Activated CD4-positive, alpha-beta T cell treated with anti-CD3 and anti-CD28 coated beads, Interleukin-2, amount 10 ng/mL, durations not matched to agents 24 days and 14 days (primary cell): ENCODE measurements at places on chromosomes 4 and X. TPM values are rescaled to one million over a fixed set of nuclear protein-coding genes. Genes with fewer than 3 reads are reported as not detected.

CCDC120 gene
- total RNA-seq, result 4.4 and 4.5 TPM in 2 replicates

PNMA5 gene
- not detected in 2 replicates for total RNA-seq

NHSL2 gene
- total RNA-seq, result 0.07 and 0.19 TPM in 2 replicates

ZNF630 gene
- 0.19 and 0.33 TPM in 2 replicates for total RNA-seq

CYTL1 gene
- not detected in 2 replicates for total RNA-seq

BEX5 gene
- 0.71 and 0.98 TPM in 2 replicates for total RNA-seq

CHRDL1 gene
- not detected in 2 replicates for total RNA-seq

POU3F4 gene
- not detected in 2 replicates for total RNA-seq

PDCL2 gene
- total RNA-seq, result not detected in 2 replicates

MAP9 gene
- 6.1 and 6.9 TPM in 2 replicates for total RNA-seq

SSX4 gene
- not detected in 2 replicates for total RNA-seq

DNA sequence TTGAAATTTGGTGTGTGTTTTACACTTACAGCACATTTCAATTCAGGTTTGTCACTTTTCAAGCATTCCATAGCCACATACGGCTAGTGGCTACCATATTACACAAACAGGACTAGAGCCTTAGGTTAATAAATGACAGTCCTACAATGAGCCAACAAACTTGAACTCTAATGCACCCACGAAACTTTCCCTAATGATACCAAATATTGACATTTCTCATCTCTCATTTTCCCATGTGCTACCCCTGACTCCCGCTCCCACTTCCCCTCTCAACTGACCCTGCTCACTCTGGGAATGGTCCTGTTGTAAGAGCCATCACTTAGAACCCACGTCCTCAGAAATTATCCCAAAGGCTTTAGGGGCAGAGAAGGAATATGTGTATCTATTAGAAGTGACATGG, 4.9 kb upstream of the TLR10 start:
- no peak for DNase-seq

DNA sequence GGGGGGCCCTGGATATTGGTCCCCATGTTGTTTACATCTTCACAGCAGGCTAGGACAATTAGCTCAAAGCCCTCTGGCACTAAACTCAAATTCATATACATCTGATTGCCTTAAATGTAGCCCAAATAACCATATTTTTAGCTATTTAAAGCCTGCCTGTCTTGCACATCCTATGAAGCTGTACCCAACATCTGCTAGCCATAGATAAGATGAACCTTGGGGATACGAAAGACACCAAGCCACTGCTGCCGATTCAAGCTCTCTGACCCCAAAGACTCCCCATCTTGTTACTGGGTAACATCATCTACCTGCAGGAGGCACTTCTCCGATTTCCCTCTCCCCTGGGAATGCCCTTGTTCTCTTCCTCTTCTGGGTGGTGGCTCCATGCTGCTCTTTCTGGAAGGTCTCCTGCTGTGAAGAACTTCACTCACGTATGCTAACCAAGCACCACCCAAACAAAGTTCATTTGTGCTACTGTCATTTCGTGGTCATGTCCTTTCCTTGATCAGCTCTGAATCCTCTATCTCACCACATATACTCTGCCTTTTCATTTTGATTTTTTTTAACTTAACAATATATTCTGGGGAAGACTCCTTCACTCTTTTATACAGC, 107.7 kb upstream of the ATXN3L start:
- DNase-seq, result no peak

DNA sequence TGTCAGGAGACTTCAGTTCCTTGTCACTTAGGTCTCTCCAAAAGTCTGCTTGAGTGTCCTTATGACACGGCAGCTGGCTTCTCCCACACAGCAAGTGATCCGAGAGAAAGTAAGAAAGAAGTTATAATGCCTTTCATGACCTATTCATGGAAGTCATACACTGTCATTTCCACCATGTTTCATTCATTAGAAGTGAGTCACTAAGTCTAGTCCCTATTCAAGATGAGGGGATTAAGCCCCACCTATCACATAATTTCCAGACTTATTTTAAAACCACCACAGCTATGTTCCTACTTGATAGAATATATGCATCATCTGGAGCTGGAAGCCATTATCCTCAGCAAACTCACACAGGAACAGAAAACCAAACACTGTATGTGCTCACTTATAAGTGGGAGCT, 25.2 kb upstream of the COL25A1 start:
- DNase-seq, result no peak

DNA sequence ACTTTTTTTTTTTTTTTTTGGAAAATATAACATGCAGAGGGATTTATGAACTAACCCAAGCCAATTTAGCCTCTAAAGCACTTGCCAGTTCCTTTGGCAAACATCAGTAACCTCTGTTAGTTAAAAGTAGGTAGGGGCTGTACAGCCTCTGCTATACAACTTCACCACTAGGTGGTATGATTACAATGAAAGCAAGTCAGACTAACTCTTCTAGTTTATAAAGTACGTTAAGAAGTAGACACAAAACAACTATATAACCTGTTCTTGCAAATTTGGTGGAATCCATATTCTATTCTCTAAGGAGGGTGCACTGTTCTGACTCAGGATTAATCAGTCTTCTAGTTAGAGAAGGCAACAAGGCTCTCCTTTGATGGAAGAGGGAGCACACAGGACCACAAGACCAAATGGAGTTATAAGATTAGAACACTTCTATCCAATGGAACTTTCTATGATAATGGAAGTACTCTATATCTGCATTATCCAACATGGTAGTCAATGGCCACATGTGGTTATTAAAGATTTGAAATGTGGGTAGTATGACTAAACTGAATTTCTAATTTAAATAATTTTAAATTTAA, 12.8 kb downstream of the AIMP1 start:
- DNase-seq, result peak; percentile 63

- no peak for DNase-seq
Observed at GRCh38 chr4:137640156-137640837, 108.0 kb upstream of the PCDH18 start.

DNA sequence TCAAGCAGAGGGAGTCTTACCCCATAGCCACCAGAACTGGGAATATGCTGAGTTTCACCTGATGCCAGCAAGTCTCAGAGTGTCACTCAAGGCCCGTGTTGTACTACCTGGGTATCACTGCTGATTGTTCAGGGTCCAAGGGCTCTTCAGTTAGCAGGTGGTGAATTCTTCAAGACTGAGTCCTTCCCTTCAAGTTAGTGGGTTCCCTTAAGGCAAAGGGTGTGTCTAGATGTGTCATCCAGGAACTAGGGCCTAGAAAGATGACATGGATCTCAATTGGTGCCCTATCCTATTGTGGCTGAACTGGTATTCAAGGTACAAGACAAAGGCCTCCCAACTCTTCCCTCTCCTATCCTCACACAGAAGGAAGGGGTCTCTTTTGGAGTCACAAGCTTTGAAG, 159.9 kb upstream of the DIPK2B start:
- DNase-seq, result no peak

DNA sequence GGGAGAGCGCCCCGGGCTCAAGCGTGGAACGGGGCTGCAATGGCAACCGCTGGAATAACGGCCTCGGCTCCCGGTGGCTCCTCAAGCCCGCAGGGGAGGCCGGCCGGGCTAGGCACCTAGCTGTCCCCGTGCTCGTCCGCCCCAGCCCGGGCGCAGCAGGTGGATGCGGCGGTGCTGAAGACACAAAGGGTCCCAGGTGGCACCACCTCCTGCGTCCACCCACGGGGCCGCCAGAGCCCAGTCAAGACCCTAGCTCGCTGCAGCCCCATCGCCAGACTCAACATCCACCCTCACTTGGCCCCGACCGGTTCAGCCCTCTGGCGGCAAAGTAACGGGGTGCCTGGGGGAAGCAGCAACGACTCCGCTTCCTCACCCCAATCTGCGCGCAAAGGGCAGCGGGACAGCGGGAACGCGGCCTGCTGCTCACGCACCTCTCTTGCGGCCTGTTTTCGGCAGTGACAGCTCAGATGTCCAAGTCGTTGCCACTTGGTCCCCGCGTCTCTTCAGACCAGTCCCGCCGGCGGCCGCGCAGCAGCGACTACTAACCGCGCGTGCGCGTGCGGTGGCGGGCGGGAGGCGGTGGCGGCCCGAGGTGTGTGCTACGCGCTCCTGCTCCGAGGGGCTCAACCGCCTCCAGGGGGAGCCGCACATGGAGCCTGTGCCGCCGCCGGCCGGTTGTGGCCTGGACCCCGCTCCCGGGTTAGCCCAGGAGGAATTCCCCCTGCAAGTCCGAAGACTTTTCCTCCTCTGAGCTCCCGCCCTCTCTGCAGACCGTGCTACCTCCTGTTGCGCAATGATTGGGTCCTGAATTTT, at the start of gene CLGN:
CLGN (minus strand) TSS at position 543 of the 813 bp plus-strand sequence. CDS start 14,570 bp downstream, outside the sequence.
- peak; percentile 82 for DNase-seq

GRCh38 chrX:20143111-20143510, 1.5 kb upstream of the EIF1AX start:
- no peak for DNase-seq

DNA sequence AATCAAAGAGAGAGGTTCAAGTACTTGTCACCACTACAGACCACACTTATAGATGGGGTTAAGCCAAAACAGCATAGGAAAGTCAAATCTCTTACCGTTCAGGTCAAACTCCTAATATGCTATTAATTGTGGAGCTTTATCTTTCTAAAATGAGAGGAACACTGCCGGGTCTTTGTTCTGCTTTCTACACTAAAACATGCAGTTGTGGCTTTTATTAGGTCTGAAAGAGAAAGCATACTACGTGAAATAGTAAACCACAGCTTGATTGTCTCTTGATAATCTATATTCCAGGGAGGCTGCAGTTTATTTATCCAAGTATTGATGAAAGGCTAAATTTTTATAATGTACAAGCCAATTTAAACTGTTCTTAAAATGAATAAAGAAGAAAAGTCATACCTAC, 12.3 kb upstream of the INPP4B start:
- DNase-seq, result no peak

DNA sequence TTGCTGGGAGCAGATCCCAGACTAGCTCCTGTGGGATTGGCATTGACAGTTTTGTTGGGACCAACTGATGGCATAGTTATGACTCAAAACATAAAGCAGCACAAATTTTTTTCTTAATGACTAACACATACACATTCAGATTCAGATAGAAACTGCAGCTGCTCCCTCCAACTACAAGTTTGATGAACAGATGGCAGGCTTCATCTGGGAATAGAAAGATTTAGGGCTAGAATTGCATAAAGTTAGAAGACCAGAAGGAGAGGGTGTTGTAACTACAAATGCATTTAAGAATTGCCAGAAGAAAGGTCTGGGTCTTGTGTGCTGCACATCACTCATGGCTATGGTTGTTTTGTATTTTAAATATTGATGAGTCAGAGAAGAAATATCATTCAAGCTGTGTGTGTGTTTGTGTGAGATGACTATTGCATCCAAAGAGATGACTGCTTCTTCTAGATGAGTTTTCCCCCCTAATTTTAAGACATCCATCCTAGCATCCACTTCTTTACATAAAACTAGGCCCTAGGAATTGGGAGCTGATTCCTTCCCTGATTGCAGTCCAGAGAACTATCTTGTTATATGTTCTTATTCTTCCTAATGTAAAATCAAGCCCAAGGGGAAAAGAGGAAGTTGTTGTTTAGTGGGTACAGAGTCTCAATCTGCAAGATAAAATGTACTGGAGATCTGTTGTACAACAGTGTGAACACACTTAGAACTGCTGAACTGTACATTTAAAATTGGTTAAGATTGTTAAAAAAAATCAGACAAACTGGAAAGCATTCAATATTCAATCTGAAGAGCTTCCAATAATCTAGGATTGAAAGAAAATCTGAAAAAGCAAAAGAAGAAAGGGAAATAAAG, 175.1 kb downstream of the PARM1 start:
- no peak for DNase-seq

GRCh38 chr4:36168127-36168878, 76.0 kb downstream of the ARAP2 start:
- no peak for DNase-seq

GRCh38 chr4:72505314-72505744, 63.7 kb downstream of the ADAMTS3 start:
- peak; percentile 55 for DNase-seq

- peak; percentile 81 for DNase-seq
Observed at GRCh38 chrX:120365320-120365719, 3.4 kb downstream of the ATP1B4 start.

- DNase-seq, result no peak
Observed at GRCh38 chr4:6961496-6962210, 52.0 kb downstream of the TBC1D14 start.

GRCh38 chrX:101642093-101642492, 17.6 kb downstream of the ARMCX2 start:
- DNase-seq, result no peak

GRCh38 chr4:72846280-72847111, 223.0 kb downstream of the COX18 start:
- no peak for DNase-seq

GRCh38 chrX:120286733-120287512, 24.3 kb downstream of the TMEM255A start:
- DNase-seq, result no peak

GRCh38 chr4:69656653-69657158, 3.7 kb upstream of the UGT2A1 start:
- no peak for DNase-seq

- no peak for DNase-seq
Observed at GRCh38 chr4:138317175-138317748, 75.1 kb upstream of the SLC7A11 start.

DNA sequence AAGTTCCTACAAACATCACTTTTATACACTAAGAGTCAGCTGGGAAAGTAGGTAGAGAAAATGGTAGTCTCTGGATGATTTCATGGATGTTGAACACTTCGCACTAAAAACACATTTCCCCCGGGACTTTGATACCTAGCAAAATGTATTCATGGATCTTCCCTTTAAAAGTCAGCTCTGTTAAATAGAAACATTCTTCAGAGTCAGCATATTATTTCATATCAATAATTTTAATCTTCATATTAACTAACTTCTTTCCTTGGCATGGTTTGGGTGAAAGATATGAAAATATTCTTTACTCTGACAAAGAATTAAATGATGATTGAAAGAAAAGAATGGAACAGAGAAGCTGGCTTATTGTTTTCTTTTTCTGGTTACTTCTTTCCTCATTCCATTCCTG, 185.5 kb downstream of the NDST4 start:
- no peak for DNase-seq

GRCh38 chrX:19555683-19556082, 40.4 kb upstream of the MAP3K15 start:
- DNase-seq, result no peak
